ENCODE measurements at places on chromosomes 2 and 18.

- DNase-seq, result no peak
- no peaks in the 10 kb centered on the region for H3K4me1 ChIP-seq
- peaks cover 39% of the 10 kb centered on the region for H3K27me3 ChIP-seq
- no peaks in the 10 kb centered on the region for H3K36me3 ChIP-seq
- no peak overlapping the region for H3K27ac ChIP-seq
Measured at GRCh38 chr2:66573416-66573815, 138.5 kb downstream of the MEIS1 start.

GRCh38 chr18:27577265-27577664 is 392.2 kb upstream of the CHST9 start:
- no peaks in the 10 kb centered on the region for H3K4me1 ChIP-seq
- no peak overlapping the region for H3K4me3 ChIP-seq
- DNase-seq, result no peak
- H3K27me3 ChIP-seq, result no peaks in the 10 kb centered on the region
- no peaks in the 10 kb centered on the region for H3K36me3 ChIP-seq
- no peak overlapping the region for H3K27ac ChIP-seq

GRCh38 chr2:189933911-189934399 is 128.6 kb downstream of the MSTN start:
- H3K4me3 ChIP-seq, result no peak overlapping the region
- no peaks in the 10 kb centered on the region for H3K4me1 ChIP-seq
- DNase-seq, result no peak

GRCh38 chr18:59219672-59220163 is at the start of gene GRP:
Gene GRP (plus strand): TSS chr18:59220158. CDS start chr18:59220266, 108 bp downstream.
- H3K27ac ChIP-seq, result no peak within 1 kb of the TSS
- no peaks in the 10 kb centered on the region for H3K36me3 ChIP-seq
- H3K4me1 ChIP-seq, result peaks cover 7% of the 10 kb centered on the region
- no peak for DNase-seq
- no peak within 1 kb of the TSS for H3K4me3 ChIP-seq

GRCh38 chr2:207403141-207403540 is 126.6 kb upstream of the CREB1 start:
- H3K4me1 ChIP-seq, result no peaks in the 10 kb centered on the region
- H3K36me3 ChIP-seq, result no peaks in the 10 kb centered on the region
- peaks cover under 1% of the 10 kb centered on the region for H3K27me3 ChIP-seq
- no peak overlapping the region for H3K27ac ChIP-seq
- no peak for DNase-seq
- no peak overlapping the region for H3K4me3 ChIP-seq

DNA sequence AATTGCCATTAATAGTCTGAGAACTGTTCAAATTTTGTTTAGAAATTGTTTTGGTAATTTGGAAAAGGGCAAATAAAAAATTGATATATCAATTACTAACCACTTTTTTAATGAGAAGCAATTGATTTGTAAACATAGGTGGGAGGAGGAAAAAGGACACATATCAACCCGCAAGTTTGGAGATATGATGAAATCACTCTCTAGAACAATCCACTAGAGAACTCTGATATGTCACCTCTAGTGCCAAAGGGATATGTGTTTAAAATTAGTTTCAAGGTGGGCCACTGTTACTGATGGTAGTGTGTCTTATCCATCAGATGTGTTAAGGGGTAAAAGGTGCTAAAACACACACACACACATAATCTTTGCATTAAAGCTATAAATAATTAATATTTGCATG is 16.6 kb downstream of the IFIH1 start:
- no peaks in the 10 kb centered on the region for H3K27me3 ChIP-seq
- peaks cover 16% of the 10 kb centered on the region for H3K36me3 ChIP-seq
- no peaks in the 10 kb centered on the region for H3K4me1 ChIP-seq
- no peak overlapping the region for H3K4me3 ChIP-seq
- no peak overlapping the region for H3K27ac ChIP-seq
- no peak for DNase-seq

DNA sequence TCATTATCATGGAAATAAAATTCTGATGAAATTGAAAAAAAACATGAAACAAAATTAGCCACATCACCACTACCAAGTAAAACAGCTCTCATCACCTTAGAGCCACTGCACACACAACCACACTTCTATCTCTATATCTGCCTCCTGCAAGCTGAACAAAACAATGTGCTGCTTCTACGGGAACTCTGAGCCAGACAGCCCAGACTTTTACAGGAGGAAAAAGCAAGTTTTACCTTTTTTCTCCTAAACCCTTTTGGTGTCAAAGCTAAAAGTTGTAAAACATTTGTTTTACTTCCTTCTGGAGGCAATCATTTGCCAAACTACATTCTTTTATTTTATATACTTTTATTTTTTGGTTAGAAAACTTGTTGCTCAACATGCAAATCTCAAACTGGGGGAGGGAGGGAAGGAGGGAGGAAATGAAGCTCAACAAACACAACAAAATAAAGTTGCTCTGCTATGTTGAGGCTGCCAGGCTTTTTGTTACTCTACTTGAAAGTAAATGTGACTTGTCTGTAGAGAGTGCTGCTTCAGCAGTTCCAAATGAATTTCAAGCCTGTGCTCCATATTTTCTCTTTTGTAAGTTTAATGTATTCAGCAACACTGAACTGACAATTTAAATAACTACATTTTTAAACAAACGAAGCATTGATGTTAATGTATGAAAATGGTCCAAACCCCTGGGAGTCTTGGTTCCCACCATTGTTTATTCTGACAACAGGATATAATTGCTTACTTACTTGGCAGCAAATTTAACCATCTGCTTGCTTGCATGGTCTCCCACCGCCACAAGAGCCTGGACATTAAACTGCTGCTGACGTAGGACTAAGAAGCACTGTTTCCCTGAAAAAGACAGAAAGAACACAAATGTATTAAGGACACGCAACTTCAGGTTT is 24.5 kb downstream of the DARS1 start:
- peaks cover 31% of the 10 kb centered on the region for H3K4me1 ChIP-seq
- no peak for DNase-seq
- peak overlapping the region; percentile 60 for H3K4me3 ChIP-seq
- peaks cover 9% of the 10 kb centered on the region for H3K36me3 ChIP-seq

DNA sequence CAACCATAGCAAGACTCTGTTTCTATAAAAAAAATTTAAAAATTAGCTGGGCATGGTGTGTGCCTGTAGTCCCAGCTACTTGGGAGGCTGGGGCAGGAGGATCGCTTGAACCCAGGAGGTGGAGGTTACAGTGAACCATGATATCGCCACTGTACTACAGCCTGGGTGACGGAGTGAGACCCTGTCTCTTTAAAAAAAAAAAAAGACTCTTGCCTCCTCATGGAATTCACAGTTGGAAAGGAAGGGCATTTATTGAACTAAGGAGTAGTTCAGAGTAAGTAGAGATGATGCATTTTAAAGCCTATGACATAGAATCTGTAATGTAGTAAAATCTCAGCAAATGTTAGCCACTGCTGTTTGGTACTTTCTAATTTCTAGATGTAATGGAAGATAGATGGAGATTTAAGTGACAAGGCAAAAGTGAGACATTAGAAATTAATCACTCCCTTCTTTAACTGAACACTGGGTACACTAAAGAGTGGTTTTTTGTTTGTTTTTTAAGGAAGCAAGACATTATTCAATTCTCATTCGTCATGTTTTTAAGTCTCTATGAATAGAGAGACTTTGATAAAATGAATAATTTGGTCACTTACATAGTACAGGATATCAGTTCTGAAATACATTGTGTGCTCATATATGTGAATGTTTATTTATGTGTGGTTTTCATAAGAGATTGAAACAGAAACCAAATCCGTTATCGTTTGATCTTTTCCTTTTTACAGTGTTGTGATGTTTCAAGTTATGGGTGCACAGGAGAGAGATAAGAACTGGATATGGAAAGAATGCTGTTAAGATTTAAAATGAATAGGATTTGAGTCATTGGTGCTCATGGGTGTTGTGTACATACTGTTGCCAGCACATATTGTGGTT is 186.1 kb upstream of the STON1 start:
- peak overlapping the region; percentile 72 for H3K27ac ChIP-seq
- no peak for DNase-seq
- peak overlapping the region; percentile 60 for H3K4me3 ChIP-seq

DNA sequence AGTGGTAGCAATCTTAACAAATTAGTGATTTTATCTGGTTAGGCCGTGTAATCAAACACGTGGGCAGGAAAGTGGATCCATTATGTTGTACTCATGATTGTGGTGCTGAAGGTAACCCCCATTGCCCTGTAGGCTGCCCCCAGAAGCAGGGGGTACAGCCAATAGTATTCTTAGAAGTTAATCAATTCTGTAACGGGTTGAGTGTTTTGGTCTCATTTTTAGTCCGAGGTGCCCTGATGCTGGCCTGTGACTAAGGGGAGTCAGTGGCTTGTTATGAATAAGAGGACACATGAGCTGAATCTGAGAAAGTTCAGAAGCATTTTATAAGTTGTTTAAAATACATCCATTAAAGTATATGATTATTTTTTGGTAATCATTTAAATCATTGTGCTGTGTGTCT is 8.6 kb downstream of the EPAS1 start:
- no peak overlapping the region for H3K27ac ChIP-seq
- peaks cover 17% of the 10 kb centered on the region for H3K4me1 ChIP-seq
- H3K27me3 ChIP-seq, result peaks cover 29% of the 10 kb centered on the region
- H3K36me3 ChIP-seq, result no peaks in the 10 kb centered on the region
- H3K4me3 ChIP-seq, result no peak overlapping the region

GRCh38 chr2:55743583-55743982 is 49.9 kb upstream of the PNPT1 start:
- peaks cover 29% of the 10 kb centered on the region for H3K27me3 ChIP-seq
- no peak overlapping the region for H3K4me3 ChIP-seq
- DNase-seq, result no peak
- no peak overlapping the region for H3K27ac ChIP-seq
- no peaks in the 10 kb centered on the region for H3K4me1 ChIP-seq

DNA sequence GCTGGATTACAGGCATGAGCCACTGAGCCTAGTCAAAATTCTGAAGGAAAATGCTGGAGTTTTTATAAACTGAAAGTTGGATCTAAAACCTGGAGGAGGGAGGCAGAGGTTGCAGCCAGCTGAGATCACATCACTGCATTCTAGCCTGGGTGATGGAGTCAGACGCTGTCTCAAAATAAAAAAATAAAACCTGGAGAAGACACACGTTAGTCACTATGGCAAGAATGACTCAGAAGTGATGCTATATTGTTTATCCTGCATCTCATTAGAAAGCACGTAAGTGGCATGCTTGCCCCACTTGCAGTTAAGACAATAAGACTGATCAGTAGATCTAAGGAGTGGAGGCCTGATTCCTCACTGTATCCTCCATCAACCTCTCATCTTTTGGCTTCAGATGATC is 106.6 kb upstream of the STON1 start:
- H3K4me3 ChIP-seq, result no peak overlapping the region
- peaks cover 7% of the 10 kb centered on the region for H3K4me1 ChIP-seq
- no peak for DNase-seq

DNA sequence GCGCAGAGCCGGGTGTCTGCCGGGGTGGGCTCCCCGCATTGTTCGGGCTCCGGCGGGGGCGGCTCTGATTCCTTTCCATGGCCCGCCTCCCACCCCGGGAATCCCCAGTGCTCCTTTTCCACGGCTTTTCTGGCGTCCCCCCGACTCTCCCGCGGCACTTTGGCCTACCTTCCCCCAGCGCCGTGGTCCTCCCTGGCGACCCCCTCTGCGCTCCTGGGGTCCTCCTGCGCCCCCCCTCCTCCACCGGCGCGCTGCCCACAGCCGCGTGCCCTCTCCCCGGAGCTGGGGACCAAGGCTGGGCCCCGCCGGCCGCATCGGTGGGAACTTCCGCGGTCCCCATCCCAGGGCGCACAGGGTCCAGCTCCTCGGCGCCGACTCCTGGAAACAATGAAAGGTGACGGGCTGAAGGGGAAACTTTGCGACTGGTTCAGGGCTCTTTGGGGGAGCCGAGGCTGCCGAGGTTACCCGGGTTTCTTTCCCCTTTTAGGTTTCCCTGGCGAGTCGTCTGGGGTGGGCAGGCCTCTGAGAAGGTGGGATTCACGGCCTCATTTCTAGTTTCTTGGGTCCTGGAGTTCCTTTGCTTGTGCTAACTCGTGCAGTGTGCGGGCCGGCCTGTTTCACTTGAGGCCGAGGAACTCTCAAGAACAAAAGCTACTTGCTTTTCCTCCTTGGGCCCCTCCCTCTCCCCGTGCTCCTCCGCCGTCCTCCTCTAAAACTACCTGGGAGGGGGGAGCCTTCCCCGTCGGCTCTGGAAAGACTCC is 2.2 kb downstream of the TGIF1 start:
- H3K27ac ChIP-seq, result peak overlapping the region; percentile 100
- H3K4me3 ChIP-seq, result peak overlapping the region; percentile 98
- H3K4me1 ChIP-seq, result peaks cover 44% of the 10 kb centered on the region
- peaks cover 74% of the 10 kb centered on the region for H3K36me3 ChIP-seq
- DNase-seq, result peak; percentile 29
- H3K27me3 ChIP-seq, result no peaks in the 10 kb centered on the region

- peaks cover 31% of the 10 kb centered on the region for H3K27me3 ChIP-seq
- no peaks in the 10 kb centered on the region for H3K36me3 ChIP-seq
- H3K27ac ChIP-seq, result no peak overlapping the region
- no peaks in the 10 kb centered on the region for H3K4me1 ChIP-seq
- DNase-seq, result no peak
Measured at GRCh38 chr2:45207101-45207500, 197.8 kb upstream of the SIX2 start.

GRCh38 chr2:16227811-16228462 is 287.6 kb downstream of the MYCN start:
- no peaks in the 10 kb centered on the region for H3K36me3 ChIP-seq
- H3K4me1 ChIP-seq, result no peaks in the 10 kb centered on the region
- no peak overlapping the region for H3K4me3 ChIP-seq
- DNase-seq, result no peak
- no peaks in the 10 kb centered on the region for H3K27me3 ChIP-seq
- no peak overlapping the region for H3K27ac ChIP-seq

DNA sequence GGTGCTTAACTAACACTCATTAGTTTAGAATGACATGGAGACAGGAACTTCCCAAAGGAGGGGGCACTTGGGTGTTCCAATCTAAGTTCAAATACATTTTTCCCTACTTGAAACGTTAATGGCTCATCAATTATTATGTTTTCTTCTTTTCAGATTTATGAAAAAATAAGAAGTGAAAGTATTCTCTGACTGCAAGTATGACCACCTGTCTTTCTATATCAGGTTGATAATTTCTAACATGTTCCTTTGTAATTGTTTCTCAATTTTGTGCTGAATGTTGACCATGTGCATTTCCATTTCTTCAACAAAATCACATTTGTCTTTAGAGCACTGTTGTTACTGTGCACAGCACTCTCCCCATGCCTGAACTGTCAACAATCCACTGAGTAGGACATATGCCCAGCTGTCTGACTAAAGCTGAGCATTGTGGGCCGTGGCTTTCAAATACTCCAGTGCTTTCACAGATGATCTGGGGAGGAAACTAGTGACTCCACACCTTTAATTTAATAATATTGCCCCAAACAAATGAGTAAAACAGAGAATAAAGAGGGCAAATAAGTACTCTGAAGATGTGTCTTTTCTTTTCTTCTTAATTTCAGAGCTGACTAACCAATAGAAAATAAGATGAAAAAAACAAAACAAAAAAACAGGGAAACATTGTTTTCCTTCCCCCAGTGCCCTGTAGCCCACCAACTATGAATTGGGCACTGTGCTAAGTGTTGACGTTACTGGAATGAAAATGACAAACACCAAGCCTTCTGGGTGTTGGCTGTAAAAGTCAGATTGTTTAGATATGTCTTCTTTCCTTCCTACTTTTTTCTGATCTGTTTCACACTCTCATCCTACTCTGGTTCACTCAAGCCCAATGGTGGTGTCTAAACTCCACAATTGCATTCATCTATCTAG is 16.0 kb downstream of the LANCL1 start:
- H3K4me3 ChIP-seq, result no peak overlapping the region
- H3K4me1 ChIP-seq, result peaks cover 5% of the 10 kb centered on the region
- H3K27ac ChIP-seq, result peak overlapping the region; percentile 19
- no peaks in the 10 kb centered on the region for H3K27me3 ChIP-seq

Measured in effector memory CD8-positive, alpha-beta T cell (primary cell).